ENCODE measurements at places on chromosomes 16 and 17. TPM values are rescaled to one million over a fixed set of nuclear protein-coding genes. Genes with fewer than 3 reads are reported as not detected.

The PYY gene
- total RNA-seq = not detected

GRCh38 chr16:65119901-65120401 lies 1.9 kb downstream of the CDH11 start:
- peak; percentile 21 for DNase-seq

GRCh38 chr16:56510544-56510943 lies 9.3 kb downstream of the BBS2 start:
- no peak for DNase-seq

- no peak for DNase-seq
Measured at GRCh38 chr17:64008830-64009229, 10.7 kb downstream of the PRR29 start.

- DNase-seq = peak; percentile 90
Measured at GRCh38 chr17:2122641-2123302, 67.9 kb downstream of the HIC1 start.

Measured in right cardiac atrium (tissue), 5 donors.